ENCODE measurements at places on chromosomes 6 and 20.

DNA sequence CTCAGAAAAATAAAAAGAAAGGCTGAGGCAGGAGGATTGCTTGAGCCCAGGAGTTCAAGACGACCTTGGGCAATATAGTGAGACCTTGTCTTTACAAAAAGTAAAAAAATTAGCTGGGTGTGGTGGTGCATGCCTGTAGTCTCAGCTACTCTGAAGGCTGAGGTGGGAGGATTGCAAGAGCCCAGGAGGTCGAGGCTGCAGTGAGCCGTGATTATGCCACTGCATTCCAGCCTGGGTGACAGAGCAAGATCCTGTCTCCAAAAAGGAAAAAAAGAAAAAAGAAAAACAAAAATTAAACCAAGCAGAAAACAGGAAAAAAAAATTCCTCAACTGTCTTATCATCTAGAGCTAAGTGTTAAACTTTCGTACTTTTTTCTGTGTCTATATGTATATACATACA, 12.4 kb upstream of the SRSF3 start:
- no peak for DNase-seq

- DNase-seq: no peak
Measured at GRCh38 chr6:143150281-143150680, 89.6 kb downstream of the AIG1 start.

GRCh38 chr6:21188505-21189223, 404.9 kb upstream of the SOX4 start:
- no peak for DNase-seq

DNA sequence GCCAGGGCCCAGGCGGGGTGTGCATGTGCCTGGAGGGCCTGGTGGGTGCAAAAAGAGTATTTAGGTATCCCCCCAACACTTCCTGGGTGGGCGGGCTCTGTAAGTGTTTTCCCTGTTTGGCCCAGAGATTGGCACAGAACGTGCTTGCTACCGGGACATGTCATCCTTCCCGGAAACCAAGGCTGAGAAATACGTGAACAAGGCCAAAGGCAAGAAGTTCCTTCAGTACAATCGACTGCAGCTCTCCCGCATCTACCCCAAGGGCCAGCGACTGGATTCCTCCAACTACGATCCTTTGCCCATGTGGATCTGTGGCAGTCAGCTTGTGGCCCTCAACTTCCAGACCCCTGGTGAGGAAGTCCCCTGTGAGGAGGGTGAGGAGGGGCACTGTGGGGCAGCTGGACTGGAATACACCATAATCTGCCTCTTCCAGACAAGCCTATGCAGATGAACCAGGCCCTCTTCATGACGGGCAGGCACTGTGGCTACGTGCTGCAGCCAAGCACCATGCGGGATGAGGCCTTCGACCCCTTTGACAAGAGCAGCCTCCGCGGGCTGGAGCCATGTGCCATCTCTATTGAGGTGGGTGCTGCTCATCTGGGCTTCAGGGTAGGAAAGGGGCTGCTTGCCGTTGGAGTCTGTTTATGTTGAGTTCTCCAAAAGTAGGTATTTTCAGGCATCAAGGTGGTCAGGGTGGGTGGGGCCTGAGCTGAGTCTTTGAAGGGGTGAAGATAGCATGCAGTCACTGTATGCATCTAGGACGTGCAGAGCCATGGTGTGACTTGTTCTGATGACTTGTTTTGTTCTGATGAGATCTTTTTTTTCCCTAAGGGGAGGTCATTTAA, 35.2 kb downstream of the PLCG1 start:
- DNase-seq: no peak

- no peak for DNase-seq
Measured at GRCh38 chr6:67896476-67896875, 738.6 kb upstream of the ADGRB3 start.

DNA sequence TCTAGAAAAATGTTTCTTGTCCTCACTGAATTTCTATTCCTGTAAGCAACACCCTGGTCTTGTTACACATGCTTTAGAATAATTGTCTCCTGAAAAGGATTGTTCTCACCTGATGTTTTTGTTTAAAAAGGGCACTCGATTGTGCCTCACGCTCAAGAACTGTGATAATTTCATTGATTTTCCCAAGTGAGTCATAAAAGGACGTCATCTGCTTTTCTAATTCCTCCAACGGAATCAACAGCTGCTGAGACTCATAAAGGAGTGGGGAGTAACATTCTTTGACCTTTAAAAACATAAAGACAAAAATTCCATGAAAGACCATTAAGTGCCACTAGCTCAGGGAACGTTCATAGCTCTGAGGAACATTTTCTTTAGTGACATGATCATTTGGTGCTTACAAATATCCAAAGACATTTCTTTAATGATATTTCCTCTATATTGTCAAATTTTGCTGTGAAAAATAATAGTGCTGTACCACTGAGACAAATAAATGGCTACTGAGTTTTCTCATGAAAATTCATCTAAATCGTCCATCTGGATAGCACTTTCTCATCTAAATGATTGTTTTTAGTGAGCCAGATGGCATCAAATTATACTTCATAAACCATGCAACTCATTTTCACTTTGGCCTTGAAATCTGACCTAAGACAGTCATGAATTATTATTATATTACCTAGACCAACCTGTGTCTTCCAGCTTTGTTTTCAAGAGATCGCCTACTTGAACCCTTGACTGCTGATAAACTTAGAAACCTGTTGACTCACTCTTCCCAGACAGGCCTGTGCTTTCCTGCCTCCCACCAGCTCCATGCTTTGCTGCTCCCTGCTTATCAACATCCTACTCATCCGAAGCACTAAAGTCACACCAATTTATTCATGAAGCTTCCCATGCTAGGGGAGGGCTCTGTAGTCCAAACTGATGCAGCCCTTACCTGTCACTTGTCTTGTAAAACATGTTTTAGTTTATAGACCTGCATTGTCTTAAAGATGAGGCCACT, 178.2 kb downstream of the SYNE1 start:
- no peak for DNase-seq

DNA sequence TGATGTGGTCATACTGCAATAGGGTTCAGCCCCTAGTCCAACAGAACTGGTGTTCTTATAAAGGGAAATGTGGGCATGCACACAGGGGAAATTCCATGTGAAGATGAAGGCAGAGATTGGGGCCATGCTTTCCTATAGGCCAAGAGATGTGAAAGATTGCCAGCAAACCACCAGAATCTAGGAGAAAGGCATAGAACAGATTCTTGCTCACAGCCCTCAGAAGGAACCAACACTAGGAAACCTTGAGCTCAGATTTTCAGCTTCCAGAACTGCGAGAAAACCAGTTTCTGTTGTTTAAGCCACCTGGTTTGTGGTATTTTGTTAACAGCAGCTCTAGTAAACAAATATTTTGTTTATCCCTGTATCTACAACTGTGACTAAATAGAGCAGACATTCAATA, 197.6 kb upstream of the CITED2 start:
- no peak for DNase-seq

GRCh38 chr6:170224694-170225660, 65.9 kb downstream of the DLL1 start:
- peak; percentile 78 for DNase-seq

- DNase-seq: no peak
Measured at GRCh38 chr20:63696306-63696627, 185 bp upstream of the TNFRSF6B start.

DNA sequence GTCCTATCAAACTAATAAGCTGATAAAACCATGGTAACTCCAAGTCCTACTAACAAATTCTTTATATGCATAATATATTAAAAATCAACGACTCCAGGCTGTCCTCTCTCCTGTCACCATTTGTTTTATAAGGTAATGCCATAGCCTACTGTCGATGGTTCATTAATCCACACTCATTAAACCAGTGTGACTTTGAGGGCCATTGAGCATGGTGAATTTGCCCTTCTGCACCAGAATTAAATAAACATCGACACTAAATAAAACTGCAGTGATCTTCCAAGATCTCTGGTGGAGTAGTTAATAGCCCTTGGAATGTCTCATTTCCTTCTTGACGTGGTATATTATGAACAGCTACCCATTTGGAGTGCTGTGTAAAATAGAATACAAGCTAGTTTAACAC, 358.5 kb downstream of the CBLN4 start:
- no peak for DNase-seq

DNA sequence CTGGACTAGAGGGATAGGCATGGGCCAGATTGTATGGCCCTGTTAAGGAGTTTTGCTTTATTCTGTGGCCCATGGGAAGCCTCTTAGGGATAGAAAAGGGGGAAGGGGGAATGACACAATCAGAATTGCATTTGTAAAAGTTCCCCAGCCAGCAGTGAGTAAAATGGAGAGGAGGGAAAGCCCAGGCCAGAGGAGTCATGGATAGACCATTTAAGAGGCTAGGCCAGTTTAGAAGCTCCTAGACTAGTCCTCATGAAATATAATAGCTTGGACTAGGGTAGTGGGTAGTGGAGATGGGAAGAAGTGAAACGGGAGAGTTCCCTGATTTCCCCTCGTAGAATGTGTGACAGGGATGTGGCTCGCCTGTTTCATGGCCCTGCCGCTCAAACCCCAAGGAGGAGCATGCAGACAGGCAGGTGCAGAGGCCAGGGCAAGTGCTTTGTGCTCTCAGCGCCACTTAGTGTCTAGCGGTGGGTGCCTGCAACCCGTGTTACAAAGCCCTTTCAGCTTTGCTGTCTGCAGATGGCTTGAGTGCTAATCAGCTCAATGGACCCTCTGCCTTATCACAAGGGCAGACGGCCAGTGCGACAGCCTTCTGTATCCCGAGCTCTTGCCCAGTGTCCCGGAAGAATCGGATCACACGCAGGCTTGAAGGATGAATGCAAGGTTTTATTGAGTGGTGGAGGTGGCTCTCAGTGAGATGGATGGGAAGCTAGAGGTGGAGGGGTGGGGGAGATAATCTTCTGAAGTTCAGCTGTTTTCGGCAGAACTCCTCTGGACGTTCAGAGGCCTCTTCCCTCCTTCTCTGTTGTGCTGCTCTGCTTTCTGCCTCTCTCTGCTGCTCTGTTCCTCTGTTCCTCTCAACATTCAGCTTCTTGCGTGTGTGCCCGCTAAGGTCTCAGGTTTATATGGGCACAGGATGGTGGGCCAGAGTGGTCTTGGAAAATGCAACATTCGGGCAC, 141.1 kb downstream of the CEP57L1 start:
- DNase-seq: peak; percentile 71

DNA sequence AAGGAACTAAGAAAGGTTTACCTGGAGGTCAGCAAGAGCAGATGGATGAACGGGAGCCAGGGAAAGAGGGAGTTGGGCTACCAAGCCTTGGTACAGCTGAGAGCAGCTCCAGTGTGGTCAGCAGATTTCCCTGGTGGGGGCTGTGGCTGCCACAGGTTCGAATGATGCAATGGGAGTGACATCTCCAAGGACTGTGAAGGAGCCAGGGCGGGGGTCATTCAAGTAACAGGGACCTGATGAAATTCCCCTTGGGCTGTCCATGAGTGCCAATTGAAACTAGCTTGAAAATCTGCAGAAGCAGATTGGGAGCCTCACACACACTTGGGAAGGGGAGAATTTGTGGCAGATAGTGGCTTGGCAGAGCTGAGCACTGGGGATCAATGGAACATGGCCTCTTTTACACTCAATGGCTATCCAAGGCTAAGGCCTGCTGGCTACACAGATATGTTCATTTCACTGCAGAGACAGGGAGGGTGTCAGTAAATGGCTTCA, 247.0 kb upstream of the ECI2 start:
- DNase-seq: no peak

DNA sequence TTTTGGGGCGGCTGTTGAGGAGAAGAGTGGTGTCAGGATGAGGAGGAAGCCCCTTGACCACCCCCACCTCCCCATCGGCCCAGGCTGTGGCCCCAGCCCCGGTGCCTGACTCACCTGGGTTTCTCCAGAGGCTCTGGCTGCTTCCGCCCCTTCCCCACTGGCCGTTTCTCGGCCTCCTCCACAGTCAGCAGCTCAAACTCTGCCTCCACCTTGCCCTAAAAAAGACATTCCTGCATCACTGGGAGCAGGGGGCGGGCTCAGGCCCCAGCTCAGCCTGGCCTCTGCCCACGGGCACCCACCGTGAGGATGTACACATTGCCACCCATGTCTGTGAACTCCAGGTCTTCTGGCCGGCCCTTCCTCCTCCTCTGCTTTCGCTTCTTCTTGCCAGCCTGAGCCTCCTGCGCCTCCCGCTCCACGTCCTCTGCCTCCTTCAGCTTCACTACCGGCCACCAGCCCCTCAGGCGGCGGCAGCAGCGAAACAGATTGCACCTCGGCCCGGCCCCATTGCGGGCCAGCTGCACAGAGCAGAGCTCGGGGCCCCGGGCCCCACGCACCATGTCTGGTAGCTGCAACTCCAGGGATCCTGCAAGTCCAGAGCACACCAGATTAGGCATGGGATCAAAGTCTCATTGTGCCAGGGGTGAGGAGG, 17.3 kb downstream of the ERGIC3 start:
- no peak for DNase-seq

DNA sequence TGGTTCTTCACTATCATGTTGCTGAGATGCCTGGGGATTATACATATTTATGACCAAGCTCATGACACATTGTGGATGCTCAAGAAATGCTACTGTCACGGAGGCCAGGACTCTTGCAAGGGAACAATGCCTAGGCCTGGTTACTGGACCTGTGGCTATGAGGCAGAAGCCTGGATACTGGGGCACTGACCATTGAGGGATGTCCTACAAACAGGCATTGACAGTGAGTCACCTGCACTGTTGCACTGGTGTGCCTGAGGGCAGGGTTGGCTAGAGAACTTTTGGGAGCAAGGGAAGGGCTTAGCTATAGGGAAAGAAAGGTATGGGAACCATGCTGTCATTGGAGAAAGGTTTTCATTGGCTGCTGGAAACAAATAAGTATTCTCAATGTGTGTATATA, 313.1 kb upstream of the SUPT3H start:
- no peak for DNase-seq

GRCh38 chr20:24403406-24403805, 66.0 kb upstream of the SYNDIG1 start:
- no peak for DNase-seq

GRCh38 chr20:40813029-40813431, 124.0 kb upstream of the MAFB start:
- DNase-seq: no peak

- no peak for DNase-seq
Measured at GRCh38 chr6:128600397-128600951, 80.1 kb upstream of the PTPRK start.

DNA sequence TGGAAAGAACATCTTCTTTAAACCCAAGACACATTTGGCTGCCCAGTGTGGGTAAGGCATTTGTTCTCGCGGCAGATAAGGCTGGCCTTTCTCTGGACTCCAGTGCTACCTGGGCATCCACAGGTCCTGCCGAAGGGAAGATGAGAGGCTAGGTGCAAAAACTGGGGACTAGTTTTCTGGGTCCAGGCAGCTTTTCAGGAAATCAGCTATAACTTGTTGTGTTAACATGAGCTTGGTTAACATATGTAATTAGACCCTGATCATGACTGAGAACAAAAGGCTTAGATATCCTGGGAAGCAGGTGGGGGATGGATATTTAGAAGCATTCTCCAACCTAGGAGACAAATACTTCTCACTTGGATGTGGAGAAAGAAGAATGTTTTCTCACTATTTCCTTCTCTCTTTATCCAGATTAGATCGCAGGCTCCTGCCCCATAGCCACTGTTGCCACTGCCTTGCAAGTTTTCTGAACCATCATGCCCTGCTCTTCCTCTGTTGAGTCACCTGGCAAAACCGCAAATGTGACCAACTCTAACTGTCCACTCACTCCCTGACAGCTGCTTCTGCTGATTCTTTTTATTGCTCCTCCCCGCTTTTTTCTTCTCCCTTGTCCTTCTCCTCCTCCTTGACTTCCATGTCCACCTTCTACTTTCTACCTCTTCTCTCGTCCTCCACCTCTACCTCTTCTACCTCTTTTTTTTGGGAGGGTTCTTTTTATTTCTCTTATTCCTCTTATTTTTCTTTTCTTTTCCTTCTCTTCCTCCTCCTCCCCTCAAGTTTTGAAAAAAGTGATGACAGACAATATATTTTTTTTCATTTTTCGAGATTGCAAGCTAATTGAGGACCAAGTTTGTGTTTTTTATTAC, 258.1 kb downstream of the UTRN start:
- DNase-seq: no peak

- no peak for DNase-seq
Measured at GRCh38 chr6:72175916-72176315, 289.6 kb downstream of the RIMS1 start.

Measured in pancreas (tissue), 10 donors.